ENCODE measurements at places on chromosomes 6 and 20.

- DNase-seq = no peak
These were observed 759 bp downstream of the CRISP3 start for GRCh38 chr6:49743429-49743828.

GRCh38 chr6:26500102-26500501 lies at the start of gene BTN1A1:
TSS of gene BTN1A1 (plus strand) at chr6:26500303. CDS start at chr6:26501287, 984 bp downstream.
- DNase-seq = no peak

GRCh38 chr20:41222703-41223102 lies 85.4 kb downstream of the PLCG1 start:
- no peak for DNase-seq

DNA sequence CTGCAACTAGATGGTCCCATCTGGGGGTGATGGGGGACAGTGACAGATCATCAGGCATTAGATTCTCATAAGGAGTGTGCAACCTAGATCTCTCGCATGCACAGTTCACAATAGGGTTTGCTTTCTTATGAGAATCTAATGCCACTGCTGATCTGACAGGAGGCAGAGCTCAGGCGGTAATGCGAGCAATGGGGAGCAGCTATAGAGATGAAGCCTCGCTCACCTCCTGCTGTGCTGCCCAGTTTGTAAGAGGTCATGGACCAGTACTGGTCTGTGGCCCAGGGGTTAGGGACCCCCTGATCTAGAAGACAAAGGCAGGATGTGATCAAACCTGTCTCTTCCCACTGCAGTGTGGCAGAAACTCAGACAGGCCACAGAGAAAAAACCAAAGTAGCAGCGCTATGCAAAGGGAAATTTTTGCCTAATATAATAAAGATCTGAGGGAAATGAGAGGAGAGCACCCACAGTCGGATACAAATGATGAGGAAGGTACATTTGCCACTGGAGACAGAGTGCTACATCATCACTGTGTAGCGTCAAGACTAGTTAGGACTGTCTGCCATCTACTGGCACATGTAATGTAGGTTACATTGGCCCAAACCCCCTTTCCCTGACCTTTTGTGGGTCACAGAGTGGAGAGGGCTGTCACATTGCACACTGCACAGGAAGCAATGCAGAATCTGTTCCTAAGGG lies 4.1 kb upstream of the LY86 start:
- no peak for DNase-seq

- no peak for DNase-seq
These were observed 12.3 kb downstream of the CYP21A2 start for GRCh38 chr6:32050562-32050961.

GRCh38 chr6:168618546-168619315 lies 177.7 kb downstream of the SMOC2 start:
- DNase-seq = no peak

- no peak for DNase-seq
These were observed 54.2 kb upstream of the ADGRF1 start for GRCh38 chr6:47096211-47096895.

Data from stimulated activated CD4-positive, alpha-beta T cell treated with anti-CD3 and anti-CD28 coated beads, Interleukin-15, amount 100 ng/mL, for 1 hour (primary cell).